ENCODE measurements at places on chromosomes 6 and 20.

- no peak for DNase-seq
These were observed 105.3 kb downstream of the CEBPB start for GRCh38 chr20:50295762-50296449.

- no peak for DNase-seq
These were observed 205.2 kb downstream of the BMP7 start for GRCh38 chr20:57061051-57061900.

GRCh38 chr6:5537132-5537531 is 275.8 kb downstream of the FARS2 start:
- no peak for DNase-seq

DNA sequence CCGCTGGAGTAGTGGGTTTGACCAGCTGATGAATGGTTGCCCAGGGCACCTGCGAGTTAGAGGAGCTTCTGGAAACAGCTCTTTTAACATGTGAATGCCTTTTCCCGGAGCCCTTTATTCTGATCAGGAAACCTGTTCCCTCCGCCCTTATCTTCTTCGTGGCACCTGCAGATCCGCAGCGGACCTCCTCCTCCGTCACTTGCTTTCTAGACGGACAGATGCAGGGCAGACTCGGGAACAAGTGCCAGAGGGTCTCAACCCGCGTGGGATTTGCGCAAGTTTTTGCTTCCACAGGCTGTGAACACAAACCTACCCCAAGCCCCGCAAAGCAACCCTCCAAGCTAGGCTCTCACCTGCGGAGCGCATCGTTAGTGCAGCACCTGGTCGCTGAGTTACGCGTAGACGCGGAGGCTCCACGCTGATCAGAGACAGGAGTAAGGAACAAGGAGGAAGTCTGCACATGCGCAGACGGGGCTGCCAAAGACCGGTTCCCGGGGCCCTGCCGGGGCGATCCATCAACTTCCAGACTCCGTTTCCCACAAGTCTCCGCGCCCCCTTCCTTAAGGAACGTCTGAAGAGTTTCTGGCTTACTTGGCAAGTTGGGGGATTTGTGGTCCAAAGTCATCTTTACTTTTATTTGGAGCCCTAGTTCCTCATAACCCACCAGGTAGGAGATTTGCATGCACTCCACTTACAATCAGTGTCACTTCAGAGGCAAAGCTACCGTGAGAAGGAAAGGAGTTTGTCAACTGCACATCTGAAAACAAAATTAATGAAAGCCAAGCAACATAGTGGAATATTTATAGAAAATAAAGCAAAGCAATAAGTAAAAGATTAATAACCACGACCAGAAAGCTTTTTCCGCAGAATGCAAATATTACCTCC is 52.7 kb upstream of the ELMO2 start:
- peak; percentile 40 for DNase-seq

GRCh38 chr6:35454391-35455110 is 2.4 kb downstream of the FANCE start:
- DNase-seq = no peak
